D721Med (cell line): ENCODE measurements at places on chromosomes 7 and 10.

- no peak for DNase-seq
These were observed 220.1 kb downstream of the POU6F2 start for GRCh38 chr7:39197831-39198230.

DNA sequence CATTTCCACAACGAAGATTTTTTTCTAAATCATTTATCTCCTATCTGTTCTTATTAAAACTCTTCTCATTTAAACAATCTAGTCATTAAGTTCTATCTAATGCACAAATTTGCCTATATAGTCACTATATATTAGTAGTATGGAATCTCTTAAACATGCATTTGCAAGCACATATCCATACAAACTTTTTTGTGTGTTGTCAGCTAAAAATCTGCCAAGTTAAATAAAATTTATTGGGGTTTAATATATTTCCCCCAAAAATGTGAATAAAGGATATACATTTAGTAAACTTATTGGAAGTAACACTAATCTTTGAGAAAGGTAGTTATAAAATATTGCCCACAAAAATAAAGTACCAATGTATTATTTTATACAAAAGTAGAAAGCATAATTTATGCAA, 55.3 kb downstream of the ORC5 start:
- DNase-seq = no peak

DNA sequence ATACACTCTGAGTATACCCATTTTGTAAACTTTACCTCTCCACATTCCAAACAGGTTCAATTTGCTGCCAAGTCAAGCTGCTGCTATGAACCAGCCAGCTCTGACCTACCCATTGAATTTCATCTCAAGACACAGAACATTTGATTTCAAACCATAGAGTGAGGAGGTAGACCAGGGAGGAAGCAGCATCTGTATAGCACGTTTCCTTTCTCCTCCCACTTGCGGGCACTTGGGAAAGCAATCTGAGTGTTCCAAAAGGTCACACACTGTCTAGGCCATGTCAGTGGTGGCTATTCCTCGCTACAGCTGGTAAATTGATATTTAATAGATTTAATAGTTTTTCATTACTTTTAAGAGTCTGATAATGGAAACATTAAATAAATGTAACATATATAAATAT, 147.8 kb upstream of the EEPD1 start:
- no peak for DNase-seq

DNA sequence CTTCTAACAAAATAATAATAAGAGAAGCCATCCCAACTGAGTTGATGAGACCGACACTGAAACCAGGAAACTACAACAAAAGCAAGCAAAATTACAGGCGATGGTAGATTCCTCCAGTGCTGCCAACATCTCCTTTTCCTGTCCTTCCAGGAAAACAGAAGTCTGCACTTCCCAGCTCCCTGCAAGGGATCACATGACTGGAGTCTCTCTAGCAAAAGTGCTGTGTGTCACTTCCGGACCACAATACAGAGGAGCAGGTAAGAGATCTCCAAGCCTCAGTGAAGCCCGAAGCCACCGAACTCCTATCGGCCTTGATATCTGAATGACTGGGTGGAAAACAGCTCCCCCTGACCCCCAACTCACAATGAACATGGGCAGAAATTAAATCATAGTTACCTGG, 63.2 kb downstream of the SMURF1 start:
- no peak for DNase-seq

DNA sequence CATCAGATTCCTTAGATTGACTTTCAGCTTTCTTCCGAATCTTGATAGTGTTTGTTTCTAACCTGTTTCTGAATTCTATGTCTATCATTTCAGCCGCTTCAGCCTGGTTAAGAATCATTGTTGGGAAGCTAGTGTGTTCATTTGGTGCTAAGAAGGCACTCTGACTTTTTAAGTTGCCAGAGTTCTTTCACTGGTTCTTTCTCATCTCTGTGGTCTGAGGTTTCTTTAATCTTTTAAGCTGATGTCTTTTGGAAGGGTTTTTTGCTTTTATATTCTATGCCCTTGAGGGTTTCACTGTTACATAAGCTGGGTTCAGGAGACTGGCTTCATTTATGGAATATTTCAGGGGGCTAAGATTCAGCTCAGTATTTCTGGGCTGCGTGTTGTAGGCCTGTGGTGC, 104.5 kb upstream of the PRSS58 start:
- no peak for DNase-seq

GRCh38 chr10:96289218-96289910, 14.9 kb upstream of the DNTT start:
- no peak for DNase-seq

DNA sequence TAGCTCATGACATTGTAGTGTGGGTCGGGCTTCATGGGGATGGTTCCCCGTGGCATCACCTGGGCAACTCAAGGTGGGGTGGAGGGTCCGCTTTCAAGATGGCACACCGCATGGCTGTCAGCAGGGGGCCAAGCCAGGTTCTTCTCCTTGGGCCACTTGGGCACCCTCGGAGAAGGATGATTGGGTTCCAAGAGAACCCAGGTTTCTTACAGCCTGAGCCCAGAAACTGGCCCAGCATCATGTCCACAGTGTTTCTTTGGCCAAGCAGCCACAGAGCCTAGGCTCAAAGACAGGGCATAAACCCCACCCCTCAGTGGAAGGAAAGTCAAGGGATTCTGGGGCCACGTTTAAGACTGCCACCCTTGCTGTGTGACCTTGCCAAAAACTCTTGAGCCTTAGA, 110.6 kb downstream of the PTPN20 start:
- peak; percentile 8 for DNase-seq

- no peak for DNase-seq
These were observed 43.4 kb downstream of the PSPH start for GRCh38 chr7:56007891-56008290.

- no peak for DNase-seq
These were observed 110.4 kb downstream of the SFMBT2 start for GRCh38 chr10:7300384-7300971.

- DNase-seq = no peak
These were observed 309.3 kb downstream of the KCNMA1 start for GRCh38 chr10:77328272-77328816.

DNA sequence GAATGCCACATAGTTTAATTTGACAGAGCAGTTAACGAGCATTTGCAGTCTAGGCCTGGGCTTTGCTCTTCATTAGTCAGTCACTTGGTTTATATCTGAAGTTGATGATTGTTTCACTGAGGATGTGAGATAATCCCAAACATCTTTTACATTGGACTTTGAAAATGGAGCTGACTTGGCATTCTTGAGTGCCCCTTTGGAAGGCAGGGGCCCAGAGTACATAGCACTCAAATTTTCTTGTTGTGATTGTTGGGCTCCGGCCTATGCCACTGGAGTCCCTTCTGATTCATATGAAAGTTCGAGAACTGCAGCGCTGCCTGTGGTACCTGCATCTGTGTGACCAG, 21.9 kb downstream of the DNAJB6 start:
- no peak for DNase-seq

- no peak for DNase-seq
These were observed 2.6 kb downstream of the CNPY4 start for GRCh38 chr7:100122067-100122466.

- DNase-seq = no peak
These were observed 2.3 kb upstream of the NYAP1 start for GRCh38 chr7:100481466-100481865.

DNA sequence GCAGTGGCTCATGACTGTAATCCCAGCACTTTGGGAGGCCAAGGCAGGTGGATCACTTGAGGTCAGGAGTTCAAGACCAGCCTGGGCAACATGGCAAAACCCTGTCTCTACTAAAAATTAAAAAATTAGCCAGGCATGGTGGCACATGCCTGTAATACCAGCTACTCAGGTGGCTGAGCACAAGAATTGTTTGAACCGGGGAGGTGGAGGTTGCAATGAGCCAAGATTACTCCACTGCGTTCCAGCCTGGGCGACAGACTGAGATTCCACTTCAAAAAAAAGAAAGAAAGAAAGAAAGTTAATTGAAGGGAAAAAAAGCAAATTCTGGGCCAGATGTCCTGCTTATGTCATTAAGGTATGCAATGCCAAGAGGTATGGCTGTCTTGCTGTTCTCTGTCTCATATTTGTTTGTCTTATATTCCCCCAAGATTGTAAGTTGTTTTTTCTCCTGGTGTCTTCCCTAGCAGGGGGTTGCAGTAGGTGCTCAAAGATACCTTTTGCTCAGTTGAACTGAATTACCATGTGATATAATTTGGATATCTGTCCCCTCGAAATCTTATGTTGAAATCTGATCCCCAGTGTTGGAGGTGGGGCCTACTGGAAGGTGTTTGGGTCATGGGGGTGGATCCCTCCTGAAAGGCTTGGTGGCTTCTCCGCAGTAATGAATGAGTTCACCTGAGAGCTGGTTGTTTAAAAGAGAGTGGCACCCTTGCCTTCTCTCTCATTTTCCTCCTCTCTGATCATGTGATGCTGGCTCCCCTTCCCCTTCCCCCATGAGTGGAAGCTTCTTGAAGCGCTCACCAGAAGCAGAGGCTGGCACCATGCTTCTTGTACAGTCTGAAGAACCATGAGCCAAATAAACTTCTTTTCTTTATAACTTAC, 60.9 kb downstream of the MYOF start:
- DNase-seq = no peak

DNA sequence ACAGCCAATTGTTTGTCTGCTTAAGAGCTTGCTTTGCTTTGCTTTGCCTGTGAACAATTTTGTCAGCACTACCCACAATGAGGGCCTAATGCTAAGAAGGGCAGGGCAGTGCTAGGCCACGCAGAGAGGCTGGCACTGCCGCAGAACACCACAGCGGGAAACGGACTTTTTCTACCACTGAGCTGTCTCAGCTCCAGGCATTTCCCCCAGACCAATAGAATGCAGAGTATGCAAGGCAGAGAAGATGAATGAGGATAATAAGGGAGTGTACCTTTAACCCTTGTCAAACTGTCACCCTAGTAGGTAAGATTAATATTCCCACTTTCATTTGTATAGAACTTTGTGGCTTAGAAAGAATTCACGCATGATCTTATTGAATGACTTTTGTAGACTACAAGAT, 104.5 kb downstream of the SH3PXD2A start:
- no peak for DNase-seq

- no peak for DNase-seq
These were observed 10.0 kb downstream of the DNAJC1 start for GRCh38 chr10:21993360-21994001.

- DNase-seq = no peak
These were observed 20.0 kb downstream of the COPG2 start for GRCh38 chr7:130648580-130648979.

DNA sequence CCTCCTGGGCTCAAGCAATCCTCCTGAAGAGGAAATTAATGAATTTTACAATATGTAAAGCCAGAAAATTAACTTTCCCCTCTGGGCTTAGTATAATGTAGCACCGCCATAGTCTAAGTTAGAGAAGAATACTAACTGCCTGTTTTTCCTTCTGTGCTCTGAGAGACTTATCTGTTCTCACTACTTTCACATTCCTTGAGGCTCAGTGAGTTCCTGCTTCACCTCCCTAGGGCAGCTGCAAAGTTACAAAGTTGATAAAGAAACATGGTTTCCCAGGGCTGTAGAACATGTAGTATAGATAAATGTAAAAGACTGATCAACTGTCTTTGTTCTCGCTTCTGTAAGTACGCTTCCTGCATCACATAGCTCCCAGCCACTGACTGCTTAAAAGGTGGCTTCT, 16.0 kb upstream of the OLAH start:
- DNase-seq = no peak

- no peak for DNase-seq
These were observed 116.1 kb downstream of the CLEC2L start for GRCh38 chr7:139639563-139639962.

- no peak for DNase-seq
These were observed 116.6 kb upstream of the GLCCI1 start for GRCh38 chr7:7851991-7852390.

GRCh38 chr7:47147213-47147631, 434.7 kb downstream of the TNS3 start:
- no peak for DNase-seq

GRCh38 chr7:11716185-11716584, 115.8 kb downstream of the THSD7A start:
- no peak for DNase-seq

GRCh38 chr10:88322324-88323063, 260.6 kb downstream of the RNLS start:
- DNase-seq = no peak

- DNase-seq = no peak
These were observed 235.8 kb upstream of the RHOBTB1 start for GRCh38 chr10:61179771-61180170.

DNA sequence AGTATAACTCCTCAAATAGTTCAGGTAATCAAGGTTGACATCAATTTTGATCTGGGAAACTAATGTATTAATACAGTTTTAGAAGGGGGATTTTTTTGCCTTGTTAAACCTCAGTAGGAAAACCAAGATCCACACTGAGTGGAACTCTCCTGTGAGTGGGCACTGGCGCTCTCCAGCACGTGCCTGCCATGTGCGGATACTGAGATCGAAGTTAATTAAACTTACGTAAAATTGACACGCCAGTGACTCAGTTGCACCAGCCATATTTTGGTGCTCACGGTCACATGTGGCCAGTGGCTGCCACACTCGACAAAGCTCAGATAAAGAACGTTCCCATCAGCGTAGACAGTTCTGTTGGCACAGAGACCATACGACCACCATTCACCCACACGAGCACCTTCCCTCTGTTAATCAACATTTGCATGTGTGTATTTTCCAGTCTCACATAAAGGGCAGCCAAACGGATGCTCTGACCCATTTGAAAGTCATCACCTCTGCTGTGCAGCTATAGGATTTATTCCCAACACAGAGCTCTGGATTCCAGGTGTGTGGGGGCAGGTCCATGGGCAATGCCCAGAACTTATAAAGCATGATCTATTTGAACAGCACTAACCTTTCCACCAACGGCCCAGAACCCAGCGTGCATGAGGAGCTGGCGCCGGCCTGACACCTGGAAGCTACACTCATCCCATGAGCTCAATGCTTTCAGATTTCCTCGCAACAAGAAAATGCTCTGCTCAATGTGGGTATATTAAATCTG, 77.7 kb downstream of the VIPR2 start:
- no peak for DNase-seq

- no peak for DNase-seq
These were observed 402.8 kb downstream of the DNAJB6 start for GRCh38 chr7:157739650-157740049.

GRCh38 chr10:126438407-126438783, 50.1 kb upstream of the ADAM12 start:
- no peak for DNase-seq

DNA sequence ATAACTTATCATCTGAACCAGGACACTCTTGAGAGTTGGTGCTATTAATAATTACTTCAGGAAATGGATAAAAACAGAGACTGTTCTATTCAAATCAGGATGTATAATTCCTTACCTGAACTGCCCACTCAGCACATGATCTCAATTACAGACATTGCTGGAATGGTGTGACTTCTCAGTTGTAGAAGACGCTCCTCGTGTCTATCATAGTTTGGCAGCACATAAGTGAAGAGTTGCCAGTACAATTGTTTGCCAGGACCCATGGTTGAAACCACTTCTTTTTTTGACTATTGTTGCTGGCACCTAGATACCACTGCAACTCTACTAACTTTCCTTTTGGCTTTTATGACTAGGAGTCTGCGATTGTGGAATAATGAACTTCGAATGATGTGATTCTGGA, 105.4 kb downstream of the ZNF365 start:
- no peak for DNase-seq

GRCh38 chr10:127755753-127756152, 18.8 kb downstream of the FOXI2 start:
- no peak for DNase-seq
